EH (cell line): ENCODE measurements at places on chromosomes 1 and 21.

DNA sequence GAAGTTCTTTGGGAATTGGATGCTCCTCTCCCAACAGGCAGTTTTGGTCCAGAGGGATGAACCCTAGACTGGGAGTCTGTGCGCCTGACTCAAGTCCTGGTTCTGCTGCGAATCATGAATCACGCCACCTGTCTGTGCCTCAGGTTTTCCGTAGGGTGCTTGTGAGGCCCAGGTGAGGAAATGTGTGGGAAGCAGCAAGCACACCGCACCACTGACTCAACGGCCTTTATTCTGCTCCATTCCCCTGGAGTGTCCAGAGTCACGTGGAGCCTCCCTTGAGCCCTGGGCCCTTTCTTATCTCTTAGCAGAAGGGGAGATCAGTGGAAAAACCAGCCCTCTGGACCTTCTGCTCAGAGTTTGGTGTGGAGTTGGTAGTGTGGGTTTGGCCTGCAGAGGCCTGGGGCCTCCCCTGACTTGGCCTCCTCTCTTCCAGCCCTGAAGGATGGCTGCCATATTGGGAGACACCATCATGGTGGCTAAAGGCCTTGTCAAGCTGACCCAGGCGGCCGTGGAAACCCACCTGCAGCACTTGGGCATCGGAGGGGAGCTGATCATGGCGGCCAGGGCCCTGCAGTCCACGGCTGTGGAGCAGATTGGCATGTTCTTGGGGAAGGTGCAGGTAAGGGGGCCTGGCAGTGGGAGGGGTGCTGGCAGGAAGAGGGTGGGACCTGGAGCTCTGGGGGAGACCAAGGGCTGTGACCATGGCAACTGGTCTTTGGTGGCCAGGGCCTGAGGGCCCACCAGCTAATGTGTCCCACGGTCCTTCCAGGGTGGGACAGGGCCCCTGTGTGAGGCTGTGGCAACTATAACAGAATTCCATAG lies 21.1 kb downstream of the COQ8A start:
- no peak for DNase-seq

GRCh38 chr1:182083851-182084486 lies 22.5 kb upstream of the ZNF648 start:
- no peak for DNase-seq

- peak; percentile 12 for DNase-seq
Observed at GRCh38 chr21:42381347-42381984, 14.4 kb downstream of the TMPRSS3 start.

DNA sequence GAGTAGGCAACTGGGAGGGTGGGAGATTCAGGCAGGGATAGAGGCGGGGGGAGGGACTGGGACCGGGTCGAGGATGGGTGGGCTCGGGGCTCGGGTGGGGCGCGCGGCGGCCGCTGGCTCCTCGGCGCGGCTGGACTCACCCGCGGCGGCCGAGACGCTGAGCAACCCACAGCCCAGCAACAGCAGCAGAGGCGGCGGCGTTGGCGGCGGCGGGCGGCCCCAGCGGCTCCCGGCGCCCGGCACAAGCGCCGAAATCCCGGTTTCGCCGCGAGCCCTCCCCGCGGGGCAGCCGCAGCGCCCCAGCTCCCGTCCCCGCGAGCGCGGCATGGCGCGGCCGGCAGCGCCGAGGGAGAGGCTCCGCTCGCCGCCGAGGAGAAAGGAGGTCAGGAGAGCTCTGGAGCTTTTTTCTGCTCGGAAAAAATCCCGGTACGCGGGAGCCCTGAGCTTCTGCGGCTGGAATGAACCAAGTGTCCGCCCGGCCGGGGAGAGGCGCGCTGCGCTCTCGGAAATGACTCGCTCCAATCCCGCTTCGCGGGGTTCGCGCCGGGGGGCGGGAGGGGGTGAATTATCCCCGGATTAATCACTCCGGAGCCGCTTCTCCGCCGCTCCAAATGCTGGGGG lies at the start of gene CSMD2:
Gene CSMD2, minus strand, starts transcription at position 460 of the 621 bp plus-strand sequence. Its CDS starts 133 bp downstream, at position 327.
- DNase-seq, result peak; percentile 69

- no peak for DNase-seq
Observed at GRCh38 chr1:102693345-102693744, 415.0 kb downstream of the COL11A1 start.

GRCh38 chr1:155877945-155878344 lies 18.6 kb downstream of the SYT11 start:
- no peak for DNase-seq

DNA sequence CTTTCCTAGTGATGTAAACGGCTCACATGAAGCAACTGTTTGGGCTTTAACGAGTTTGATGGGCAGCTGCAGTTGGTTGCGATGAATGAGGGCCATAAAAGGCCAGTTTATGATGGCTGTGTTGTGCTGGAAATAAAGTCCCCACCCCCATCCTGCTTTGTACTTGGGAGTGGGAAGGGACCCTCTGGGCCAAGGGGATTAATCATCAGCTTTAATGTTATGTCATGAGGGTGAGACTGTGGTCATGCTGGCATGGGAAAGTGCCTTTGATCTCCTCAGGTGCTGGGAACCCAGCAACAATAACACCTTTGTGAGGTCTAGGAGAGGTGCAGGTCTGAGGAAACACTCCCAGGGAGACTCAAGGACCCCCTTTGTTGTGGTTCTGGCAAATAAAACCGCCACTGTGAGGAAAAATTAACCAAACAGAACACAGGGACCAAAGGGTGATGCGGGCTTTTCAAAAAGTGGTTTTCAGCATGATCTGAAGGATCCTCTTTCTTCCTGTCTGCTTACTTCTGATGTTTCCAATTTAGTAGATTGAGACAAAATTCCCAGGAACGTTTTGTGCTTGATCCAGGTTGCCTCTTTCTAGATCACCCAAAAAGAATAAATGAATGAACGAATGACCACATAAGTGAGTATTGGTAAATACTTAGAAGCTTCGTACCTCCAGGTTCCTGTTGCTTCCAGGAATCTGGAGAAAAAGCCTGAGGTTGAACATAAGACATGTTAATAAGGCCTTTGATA lies 257.8 kb upstream of the HOOK1 start:
- no peak for DNase-seq

GRCh38 chr1:188958461-188959115 lies 1519.1 kb downstream of the BRINP3 start:
- DNase-seq, result no peak

DNA sequence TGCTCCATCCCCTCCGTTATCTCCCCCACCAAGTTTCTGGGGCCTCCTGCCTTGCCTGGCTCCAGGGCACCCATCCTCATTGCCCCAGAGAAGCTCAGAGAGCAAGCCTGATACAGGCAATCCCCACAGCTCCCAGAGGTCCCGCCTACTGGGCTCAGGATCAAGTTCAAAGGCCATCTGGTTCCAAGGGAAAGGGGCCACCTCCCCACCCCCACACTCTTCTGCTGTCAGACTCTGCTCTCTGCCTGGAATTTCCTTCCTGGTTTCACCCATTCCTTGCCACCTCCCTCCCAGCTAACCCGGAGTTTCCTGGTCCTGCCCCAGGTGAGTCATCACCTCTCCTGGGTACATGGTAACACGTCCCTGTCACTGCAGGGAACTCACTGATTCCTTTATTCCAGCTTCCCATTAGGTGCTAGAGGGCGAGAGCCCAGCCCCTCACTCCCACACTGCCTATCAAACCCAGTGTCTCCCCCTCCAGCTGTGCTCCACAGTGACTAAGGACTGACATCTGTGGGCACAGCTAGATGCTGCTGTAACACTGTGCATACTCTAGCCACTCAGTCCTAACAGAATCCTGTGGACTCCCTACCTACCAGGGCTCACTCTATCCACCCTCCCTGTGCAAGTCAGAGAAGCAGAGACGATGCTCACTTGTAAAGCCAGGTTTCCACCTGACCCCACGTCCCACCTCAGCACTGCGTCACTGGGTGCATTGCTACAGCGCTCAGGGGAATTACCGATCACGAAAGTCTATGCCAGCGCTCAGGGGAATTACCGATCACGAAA lies 21.8 kb downstream of the RSPH1 start:
- peak; percentile 19 for DNase-seq

- DNase-seq, result no peak
Observed at GRCh38 chr1:167101754-167102153, 7.9 kb downstream of the STYXL2 start.

GRCh38 chr21:24025101-24025500 lies 1582.2 kb downstream of the MRPL39 start:
- DNase-seq, result no peak

DNA sequence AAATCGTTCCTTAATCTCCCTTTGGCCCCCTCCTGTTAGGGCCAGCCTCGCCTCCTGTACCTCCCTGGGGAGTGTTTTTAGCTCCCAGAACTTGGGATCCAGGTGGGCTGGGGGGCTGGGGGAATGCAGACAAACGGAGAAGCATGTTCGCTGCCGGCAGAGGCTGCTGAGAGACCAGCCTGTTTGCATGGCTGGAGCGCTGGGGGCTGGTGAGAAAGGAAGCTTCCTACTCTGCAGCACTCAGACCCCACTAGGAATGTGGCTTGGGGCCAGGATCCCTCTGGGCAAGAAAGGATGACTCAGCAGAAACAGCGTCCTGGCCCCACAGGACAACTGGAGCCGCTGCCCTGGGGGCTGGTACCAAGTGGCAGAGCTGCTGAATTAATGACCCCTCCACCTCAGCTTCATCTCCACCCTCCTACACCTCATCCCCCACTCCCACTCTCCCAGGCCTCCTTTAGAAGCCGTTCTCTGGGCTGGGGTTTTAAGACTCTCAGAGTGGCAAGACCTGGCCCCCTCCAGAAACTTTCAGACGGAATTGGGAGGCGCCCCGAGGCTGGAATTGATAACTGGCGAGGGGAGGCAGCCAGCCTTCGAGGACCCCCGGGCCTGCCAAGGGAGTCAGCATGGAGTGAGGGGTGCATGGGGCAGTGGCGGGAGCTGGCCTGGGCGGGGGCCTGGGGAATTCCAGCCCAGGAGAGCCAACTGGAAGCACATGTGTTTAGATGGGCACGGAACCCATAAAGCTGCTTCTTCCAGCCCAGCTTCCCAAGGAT lies 28.5 kb upstream of the EPS8L3 start:
- peak; percentile 97 for DNase-seq

- DNase-seq, result peak; percentile 90
Observed at GRCh38 chr1:181086926-181087325, 1.6 kb upstream of the IER5 start.

DNA sequence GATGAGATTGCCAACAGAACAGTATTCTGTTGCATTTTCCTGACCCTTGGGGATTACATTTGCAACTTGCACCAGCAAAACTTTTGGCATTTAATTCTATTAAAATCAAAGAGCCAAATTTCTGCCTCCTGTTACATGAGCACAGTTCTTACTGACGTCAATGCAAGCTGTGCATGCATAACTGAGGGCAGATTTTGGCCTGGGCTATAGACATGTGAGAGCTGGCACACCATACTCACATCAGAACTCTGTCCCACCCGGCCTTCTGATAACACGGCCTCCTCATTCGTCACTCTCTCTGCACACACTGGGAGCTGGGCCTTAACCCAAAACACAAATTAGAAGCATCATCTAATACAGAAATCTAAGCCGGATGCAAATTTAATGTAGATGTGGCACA lies 31.5 kb downstream of the PAPPA2 start:
- no peak for DNase-seq

DNA sequence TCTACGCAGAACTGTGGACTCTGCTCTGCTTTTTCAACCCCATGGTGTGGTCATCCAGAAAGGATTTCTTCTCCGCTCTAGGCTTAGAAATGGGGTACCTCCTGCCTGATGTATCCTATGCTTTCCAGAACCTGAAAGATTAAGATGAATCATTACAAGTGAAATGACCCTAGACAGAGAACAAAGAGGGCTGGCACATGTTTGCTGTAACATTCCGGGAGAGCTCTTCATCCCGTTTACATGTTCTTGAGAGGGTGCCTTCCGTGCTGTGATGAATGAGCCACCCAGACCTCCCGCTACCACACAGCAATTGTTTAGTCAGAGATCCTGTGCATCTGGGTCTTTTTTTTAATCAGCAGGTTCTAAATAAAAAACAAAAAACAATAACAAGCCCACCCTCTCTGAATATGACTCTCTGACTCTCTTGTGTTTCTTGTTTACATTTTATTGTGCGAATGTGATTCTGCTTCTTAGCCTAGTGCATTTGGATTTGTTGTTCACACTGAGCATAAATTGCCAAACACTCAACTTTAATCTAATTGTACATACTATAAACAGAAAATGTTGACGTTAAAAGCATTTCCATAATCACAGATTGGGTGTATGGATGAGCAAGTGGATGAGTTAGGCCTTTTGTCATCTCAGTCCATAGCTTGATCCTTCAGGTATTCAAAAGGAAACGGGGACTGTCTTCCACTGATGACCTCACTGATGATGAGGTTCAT lies 87.1 kb downstream of the GPR88 start:
- peak; percentile 13 for DNase-seq

GRCh38 chr1:4265836-4266235 lies 365.8 kb upstream of the C1orf174 start:
- no peak for DNase-seq

DNA sequence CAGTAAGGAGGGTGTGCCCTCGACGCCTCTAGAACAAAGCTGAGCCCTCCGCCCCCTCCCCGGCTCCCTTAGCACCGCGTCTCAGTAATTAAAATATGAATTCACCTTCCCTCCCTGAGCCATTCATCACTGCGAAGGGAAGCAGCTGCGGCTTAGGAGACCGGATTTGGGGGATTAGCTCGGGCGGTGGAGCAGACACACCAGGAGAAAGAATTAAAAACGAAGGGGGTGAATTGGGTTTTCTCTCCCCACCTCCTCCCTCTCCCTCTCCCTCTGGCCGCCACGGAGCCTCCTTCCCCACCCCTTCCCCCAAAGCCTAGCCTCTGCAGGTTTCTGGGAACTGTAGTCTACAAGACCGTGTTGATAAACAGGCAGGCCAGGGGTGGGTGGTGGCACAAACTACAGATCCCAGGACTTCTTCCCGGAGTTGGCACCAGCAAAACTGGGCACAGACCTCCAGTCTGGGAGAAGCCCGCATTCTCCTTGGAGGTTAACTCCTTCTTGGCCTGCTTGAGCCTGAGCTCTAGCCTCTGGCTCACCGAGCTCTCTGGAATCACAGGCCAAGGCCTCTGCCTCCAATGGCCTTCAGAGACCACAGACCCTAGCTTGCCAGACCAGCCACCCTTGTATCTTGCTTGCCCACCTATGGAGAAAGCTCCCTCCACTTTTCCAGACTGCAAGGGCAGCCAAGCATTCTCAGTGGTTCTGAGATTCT lies 10.8 kb downstream of the BLACAT1 start:
- no peak for DNase-seq
